Stimulated activated CD8-positive, alpha-beta memory T cell treated with anti-CD3 and anti-CD28 coated beads, Interleukin-15, amount 100 ng/mL, for 48 hours (primary cell): ENCODE measurements at places on chromosomes 2 and 18.

DNA sequence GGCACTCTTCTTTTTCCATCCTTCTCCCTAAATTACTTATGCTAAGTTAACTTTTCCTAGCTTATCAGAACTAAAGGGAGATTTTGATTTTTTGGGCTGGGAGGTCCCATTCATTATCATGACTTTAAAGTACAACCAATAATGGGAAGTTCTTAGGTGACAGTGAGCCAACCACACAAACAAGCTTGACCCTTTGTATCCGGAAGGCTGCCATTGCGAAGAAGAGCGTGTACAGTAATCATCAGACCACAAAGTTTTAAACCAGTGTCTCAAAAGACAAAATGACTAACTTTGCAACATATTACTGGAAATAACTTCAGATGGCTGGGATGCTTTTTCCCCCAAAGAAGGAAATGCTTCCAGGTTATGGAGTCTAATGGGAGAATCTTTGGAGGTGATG, 298.1 kb downstream of the TGIF1 start:
- DNase-seq, result no peak

GRCh38 chr2:182685559-182685958, 30.5 kb upstream of the DNAJC10 start:
- no peak for DNase-seq

GRCh38 chr2:200021449-200022114, 66.2 kb downstream of the MAIP1 start:
- no peak for DNase-seq

DNA sequence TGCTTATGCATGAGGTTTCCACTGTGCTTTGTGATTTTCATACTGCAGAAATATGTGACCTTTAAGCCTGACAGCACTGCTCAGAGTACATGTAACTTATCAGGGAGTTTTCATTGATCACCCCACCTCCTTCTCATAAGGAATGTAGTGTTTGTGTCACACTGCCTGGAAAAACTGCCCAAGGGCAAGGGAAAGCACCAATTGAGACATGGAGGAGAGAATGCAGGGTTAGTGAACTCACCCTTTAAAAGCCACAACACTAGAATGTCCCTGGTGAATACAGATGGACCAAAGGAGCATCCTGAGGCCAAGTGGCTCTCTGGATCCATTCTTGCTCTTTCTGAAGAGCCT, 147.2 kb upstream of the SPATS2L start:
- DNase-seq, result no peak

DNA sequence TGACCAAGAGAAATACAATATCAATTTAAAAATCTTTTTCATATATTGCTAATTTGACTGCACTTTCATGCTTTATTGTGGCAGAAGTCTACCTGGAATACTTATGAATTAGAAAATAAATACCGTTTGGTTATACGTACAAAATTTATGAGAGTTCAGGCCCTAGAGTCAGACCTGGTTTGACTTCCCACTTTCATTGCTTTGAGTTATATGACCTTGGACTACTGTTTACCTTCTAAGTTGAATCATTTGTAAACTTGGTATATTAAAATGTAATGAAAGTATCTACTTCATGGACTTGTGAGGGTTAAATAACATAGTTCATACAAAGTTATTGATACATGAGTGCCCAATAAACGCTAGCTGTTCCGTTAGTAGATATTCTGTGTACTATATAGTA, 12.0 kb downstream of the VAPA start:
- DNase-seq, result no peak

DNA sequence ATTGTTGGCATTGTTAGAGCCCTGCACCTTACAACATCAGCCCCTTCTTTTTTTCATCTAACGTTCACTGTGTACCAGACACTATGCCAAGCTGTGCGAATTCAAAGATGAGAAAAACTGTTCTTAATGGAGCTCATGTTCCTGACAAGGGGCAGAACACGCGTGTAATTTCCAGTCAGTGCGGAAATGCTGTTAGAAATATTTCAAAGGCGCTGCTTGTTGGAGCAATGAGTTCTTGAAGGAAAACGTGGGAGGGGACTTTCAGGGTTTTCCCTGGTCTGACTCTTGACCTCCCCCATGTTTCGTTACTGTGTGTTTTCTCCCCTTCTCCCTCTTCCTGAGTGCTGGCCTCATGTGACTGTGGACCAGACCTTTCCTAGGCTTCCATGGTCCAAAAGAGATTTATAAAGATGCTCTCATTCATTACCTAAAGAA, 1.5 kb downstream of the MTHFD2 start:
- no peak for DNase-seq

GRCh38 chr2:181123798-181124231, 143.4 kb downstream of the UBE2E3 start:
- peak; percentile 40 for DNase-seq

GRCh38 chr2:119114266-119114665, 44.3 kb downstream of the C1QL2 start:
- no peak for DNase-seq

DNA sequence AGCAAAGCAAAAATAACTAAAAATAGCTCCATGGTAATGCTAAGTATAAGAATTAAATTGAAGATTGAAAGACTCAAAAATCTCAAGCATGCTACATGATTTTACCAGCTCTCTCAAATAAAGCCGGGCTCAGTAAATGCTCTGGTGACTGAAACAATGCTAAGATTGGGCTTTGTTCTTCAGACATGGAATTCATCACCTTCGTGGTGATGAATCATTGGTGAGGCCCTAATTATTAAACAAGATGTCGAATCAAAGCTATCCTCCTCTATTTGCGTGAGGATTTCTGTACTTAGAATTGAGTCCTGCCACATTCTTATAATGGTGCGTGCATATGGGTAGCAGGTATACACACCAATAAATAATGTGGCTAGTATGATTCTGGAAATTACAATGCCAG, 58.8 kb upstream of the LRRTM1 start:
- DNase-seq, result no peak

- DNase-seq, result no peak
Measured at GRCh38 chr18:36620788-36621187, 208.0 kb downstream of the TPGS2 start.

- no peak for DNase-seq
Measured at GRCh38 chr2:6184532-6185292, 492.5 kb downstream of the SOX11 start.

- no peak for DNase-seq
Measured at GRCh38 chr2:42513252-42513918, 19.6 kb upstream of the KCNG3 start.

DNA sequence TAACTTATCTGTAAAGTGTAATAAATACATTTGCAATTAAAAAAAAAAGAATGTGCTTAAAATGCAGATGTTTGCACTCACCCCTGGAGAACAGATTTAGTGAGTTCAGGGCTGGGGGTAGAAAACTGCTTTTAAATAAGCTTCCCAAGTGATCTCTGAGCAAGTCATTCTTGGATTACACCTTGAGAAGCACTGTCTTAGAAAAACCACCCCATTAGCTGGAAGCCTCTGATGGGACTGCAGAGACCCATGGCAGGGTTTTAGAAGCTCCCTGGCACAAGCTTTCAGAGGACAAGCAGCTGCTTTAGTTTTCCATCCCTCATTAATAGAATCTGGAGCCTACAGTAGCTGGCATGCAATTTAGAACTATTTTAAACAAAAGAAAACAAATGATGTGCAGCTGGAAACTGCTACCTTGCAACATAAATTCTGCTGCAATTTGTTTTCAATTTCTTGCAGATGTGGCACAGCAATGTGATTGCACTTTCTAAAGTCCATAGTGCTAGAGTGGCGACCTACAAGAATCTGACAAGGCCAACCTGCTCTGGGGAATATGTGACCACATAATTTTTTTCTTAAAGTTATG, 141.5 kb downstream of the CDC42EP3 start:
- DNase-seq, result no peak

DNA sequence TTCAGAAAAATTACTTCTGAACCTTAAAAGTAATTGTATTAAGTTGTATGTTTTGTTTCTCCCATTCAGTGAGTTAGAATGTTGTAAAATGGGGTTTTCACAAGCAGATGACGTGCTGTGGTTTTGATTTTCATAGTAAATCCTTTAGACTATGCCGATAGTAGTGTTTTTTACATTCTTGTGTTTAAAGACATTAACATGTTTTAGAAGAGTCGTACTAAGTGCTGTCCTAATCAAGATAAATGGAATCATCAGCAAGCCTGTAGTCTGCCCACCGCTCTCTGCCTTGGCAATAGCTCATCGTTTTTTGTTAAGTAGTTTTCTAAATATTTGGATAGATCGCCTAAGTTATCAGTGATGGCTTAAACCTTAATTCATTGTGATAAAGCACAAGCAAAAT, 21.5 kb downstream of the PKP4 start:
- no peak for DNase-seq

- no peak for DNase-seq
Measured at GRCh38 chr2:64474121-64474571, 20.2 kb downstream of the LGALSL start.

- DNase-seq, result no peak
Measured at GRCh38 chr2:160825433-160825832, 331.8 kb upstream of the RBMS1 start.

DNA sequence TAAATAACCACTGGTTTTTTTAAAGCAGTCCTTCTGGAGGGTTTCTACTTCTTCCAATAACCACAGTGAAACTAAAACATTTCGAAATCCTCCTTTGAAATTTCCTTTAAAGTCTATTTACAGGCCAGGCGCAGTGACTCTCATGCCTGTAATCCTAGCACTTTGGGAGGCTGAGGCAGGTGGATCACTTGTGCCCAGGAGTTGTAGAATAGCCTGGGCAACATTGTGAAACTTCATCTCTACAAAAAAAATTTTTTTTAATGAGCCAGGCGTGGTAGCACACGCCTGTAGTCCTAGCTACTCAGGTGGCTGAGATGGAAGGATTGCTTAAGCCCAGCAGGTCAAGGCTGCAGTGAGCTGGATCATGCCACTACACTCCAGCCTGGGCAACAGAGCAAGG, 15.2 kb downstream of the KIDINS220 start:
- DNase-seq, result no peak

- DNase-seq, result no peak
Measured at GRCh38 chr2:151315381-151315903, 26.0 kb upstream of the NMI start.

DNA sequence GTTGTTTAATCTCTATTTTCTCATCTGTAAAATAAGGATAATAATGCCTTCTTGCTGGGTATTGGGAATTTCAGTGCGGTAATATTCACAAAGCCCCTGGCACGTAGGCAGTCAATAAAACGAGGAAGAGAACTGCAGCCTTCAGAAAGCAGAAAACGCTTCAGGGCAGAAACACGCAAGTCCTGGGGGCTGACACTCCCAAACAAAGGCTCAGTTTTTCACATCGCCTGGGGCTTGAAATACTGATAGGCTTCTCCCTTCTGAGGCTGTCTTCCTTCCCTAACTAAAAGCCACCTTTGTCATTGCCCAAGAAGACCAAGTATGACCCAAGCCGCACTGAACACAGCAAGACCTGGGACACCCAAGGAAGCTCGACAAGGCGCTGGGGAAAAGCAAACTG, 32.4 kb downstream of the TMEM177 start:
- no peak for DNase-seq

GRCh38 chr2:67572721-67573435, 175.7 kb downstream of the ETAA1 start:
- DNase-seq, result no peak

DNA sequence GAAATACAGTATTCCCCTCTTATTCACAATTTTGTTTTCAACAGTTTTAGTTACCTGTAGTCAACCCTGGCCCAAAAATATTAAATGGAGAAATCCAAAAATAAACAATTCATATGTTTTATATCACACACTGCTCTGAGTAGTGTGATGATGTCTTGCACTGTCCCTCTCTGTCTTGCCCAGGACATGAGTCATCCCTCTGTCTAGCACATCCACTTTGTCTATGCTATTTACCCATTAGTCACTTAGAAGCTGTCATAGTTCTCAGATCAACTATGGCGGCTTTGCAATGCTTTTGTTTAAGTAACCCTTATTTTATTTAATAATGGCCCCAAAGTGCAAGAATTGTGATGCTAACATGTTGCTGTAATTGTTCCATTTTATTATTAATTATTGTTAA, 380.6 kb upstream of the REG3G start:
- no peak for DNase-seq

DNA sequence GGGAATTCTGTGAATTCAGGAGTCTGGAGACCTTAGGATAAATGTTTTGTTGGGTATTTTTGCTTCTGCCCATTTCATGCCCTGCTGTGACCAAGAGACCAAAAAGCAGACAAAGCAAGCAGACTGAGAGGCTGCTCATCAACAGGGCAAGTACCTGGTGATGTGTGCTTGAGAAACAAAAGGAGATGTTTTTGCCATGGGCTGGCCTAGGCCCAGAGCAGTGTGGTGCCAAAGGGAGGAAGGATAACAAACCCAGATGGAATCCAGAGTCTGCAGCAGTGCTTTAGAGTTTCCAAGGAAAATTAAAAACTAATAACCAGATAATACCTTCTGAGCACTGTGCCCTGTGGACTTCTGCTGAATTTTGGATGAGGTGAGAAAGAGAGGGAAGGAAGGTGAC, 538.4 kb downstream of the STK39 start:
- no peak for DNase-seq

DNA sequence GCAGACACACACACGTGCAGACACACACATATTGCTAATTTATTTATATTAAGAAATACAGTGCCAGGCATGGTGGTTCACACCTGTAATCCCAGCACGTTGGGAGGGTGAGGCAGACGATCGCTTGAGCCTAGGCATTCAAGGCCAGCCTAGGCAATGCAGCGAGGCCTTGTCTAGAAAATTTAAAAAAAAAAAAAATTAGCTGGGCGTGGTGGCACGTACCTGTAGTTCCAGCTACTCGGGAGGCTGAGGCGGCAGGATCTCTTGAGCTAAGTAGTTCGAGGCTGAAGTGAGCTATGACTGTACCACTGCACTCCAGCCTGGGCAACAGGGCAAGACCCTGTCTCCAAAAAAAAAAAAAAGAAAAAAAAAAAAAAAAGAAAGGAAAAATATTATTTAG, 28.8 kb downstream of the ANXA4 start:
- DNase-seq, result no peak

DNA sequence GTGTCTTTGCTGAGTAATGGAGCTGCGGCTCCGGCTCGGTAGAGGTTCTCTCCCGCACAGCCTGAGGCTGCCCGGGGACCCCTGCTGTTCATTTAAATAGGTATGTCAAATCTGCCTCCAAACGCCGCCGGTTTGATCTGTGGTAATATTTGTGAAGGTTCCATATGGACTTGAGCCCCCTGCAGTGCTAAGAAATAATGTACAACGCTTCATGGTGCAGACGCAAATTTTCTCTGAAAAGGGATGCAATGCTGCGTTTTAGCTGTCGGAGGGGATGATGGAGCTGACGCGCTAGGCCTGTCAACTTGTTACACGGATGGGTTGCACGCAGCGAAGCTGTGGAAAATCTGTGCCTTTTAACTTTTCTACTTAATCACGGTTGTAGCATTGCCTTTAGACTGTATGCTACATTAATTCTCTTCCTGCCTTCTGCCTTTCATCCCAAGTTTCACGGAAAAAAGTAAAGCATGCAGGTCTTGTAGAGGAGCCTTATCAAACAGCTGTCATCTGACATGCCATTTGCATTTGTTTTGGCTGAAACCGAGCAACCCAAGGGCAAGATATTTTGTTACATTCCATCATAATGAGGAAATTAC, 43.2 kb downstream of the MRPS9 start:
- no peak for DNase-seq

GRCh38 chr18:76401498-76401897, 93.5 kb downstream of the ZNF516 start:
- no peak for DNase-seq
